ENCODE measurements at places on chromosomes 2 and 18.

- DNase-seq, result no peak
These were observed 181.5 kb downstream of the EN1 start for GRCh38 chr2:118665784-118666529.

DNA sequence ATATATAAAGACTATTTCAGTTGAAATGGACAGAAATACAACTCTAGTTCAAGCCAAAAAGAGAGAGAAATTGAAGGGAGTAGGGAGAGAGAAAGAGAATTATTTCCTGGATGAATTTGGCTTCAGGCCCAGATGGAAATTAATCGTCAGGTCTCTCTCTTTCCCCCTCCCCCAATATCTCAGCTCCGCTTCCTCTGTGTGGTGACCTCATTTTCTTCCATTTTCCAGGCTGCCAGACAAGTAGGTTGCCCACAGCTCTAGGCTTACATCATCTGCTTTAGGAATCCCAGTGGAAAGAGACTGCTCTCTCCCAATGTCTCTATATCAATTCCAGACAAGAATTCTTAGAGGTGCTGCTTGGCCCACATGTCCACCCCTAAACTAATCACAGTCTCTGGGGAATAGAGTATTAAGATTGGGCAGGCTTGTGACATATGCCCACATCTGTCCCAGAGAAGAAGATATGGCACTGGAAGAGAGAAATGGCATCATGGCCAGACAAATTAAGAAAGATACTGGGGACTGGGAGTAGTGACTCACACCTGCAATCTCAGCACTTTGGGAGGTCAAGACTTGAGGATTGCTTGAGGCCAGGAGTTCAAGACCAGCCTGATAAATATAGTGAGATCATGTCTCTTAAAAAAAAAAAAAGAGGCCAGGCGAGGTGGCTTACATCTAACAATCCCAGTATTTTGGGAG lies 37.2 kb upstream of the CFAP36 start:
- DNase-seq, result no peak

- no peak for DNase-seq
These were observed 315.1 kb upstream of the KLHL29 start for GRCh38 chr2:23069923-23070322.

DNA sequence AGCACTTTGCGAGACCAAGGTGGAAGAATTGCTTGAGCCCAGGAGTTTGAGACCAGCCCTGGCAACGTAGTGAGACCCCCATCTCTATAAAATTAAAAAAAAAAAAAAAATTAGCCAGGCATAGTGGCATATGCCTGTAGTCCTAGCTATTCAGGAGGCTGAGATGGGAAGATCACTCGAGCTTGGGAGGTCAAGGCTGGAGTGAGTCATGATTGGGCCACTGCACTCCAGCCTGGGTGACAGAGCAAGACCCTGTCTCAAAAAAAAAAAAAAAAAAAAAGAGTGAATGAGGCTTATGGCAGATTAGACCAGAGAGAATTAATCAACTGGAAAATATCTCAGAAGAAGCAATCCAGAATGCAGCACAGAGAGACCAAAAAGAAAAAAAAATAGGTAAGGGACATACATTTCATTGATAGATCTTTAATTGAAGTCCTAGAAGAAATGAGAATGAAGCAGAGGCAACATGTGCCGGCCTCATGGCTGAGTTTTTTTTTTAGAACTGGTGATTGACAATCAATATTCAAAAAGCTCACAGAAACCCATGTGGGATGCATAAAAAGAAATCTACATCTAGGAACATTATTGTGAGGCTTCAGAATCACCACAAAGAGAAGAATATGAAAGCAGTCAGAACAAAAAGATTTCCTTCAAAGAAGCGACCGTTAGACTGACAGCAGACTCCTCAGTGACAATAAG lies 32.2 kb upstream of the ELAC1 start:
- DNase-seq, result no peak

GRCh38 chr2:51553476-51553875 lies 521.5 kb upstream of the NRXN1 start:
- no peak for DNase-seq

DNA sequence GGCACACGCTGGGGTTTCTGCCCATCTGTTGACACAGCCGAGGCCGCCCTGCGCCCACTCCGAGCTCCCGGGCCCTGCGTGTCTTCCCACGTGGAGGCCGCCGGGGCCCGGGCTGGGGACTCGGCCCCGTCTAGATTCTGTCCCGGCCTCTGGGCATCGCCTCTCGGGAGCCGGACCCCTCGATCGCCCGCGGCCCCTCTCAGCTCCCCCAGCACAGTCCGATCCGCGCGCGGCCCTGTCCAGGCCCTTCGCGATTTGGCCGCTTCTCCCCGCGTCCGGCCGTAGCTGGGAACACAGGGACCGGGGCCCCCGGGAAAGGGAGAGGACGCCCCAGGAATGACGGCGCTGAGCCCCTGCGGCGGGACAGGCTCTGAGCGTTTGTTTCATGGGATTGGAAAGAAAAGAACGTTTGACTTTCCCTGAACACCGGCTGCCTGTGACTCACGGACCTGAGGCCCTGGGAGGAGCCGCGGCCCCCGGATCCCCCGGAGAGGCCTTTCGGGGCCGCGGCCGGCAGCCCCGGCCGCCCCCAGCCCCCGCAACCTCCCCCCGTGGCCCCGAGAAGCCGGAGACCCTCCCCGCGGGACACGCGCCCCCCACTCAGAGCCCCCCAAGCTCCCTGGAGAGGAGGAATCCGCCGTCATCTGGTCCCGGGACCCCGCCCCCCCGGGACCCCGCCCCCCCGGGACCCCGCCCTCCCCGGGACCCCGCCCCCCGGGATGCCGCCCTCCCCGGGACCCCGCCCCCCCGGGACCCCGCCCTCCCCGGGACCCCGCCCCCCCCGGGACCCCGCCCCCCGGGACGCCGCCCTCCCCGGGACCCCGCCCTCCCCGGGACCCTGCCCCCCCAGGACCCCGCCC lies 62.7 kb upstream of the CTDP1 start:
- no peak for DNase-seq

- no peak for DNase-seq
These were observed 94.6 kb downstream of the PTGR3 start for GRCh38 chr18:75114231-75114764.
